Left ventricle myocardium inferior (tissue), 1 donor: ENCODE measurements at places on chromosomes 13 and 19. TPM values are rescaled to one million over a fixed set of nuclear protein-coding genes. Genes with fewer than 3 reads are reported as not detected.

RUBCNL gene
- total RNA-seq: 0.38 TPM

GRCh38 chr13:43988302-43988701, 108.6 kb downstream of the LACC1 start:
- no peak for DNase-seq

- no peak for DNase-seq
Observed at GRCh38 chr19:8511573-8512101, 2.3 kb downstream of the ZNF414 start.

- no peak for DNase-seq
Observed at GRCh38 chr13:111476197-111476596, 155.8 kb downstream of the TEX29 start.

GRCh38 chr13:95781016-95781415, 104.1 kb downstream of the DNAJC3 start:
- no peak for DNase-seq

ZNF536 gene
- total RNA-seq: 4.0 TPM

DNA sequence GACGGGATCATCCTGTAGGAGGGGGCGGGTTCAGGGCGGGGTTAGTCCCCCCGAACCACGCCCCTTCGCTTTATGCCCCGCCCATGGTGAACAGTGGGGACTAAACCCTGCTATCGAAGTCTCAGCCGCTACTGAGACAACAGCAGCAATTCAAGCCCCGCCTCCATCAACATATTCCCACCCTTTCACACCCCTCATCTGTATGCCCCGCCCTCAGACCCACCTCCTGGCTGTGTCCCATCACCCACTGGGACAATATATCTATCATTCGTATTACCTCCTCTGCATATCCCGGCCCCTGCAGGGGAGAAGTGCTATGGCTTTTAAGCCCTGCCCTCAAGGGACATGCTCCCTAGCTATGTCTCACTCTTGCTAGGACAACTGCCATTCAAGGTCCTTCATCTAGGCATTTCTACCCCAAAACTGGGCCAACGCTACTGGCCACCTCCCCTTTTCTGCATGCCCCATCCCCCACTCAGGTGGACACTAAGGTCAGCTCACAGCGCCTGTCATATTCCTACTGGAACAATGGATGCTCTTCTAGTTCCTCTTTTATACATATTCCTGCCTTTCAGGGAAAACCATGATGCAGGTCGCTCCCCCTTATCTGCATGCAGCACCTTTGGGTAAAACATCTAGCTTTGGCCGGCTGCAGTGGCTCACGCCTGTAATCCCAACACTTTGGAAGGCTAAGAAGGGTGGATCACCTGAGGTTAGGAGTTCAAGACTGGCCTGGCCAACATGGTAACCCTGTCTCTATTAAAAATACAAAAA, 11.9 kb downstream of the LRFN1 start:
- DNase-seq: no peak

DNA sequence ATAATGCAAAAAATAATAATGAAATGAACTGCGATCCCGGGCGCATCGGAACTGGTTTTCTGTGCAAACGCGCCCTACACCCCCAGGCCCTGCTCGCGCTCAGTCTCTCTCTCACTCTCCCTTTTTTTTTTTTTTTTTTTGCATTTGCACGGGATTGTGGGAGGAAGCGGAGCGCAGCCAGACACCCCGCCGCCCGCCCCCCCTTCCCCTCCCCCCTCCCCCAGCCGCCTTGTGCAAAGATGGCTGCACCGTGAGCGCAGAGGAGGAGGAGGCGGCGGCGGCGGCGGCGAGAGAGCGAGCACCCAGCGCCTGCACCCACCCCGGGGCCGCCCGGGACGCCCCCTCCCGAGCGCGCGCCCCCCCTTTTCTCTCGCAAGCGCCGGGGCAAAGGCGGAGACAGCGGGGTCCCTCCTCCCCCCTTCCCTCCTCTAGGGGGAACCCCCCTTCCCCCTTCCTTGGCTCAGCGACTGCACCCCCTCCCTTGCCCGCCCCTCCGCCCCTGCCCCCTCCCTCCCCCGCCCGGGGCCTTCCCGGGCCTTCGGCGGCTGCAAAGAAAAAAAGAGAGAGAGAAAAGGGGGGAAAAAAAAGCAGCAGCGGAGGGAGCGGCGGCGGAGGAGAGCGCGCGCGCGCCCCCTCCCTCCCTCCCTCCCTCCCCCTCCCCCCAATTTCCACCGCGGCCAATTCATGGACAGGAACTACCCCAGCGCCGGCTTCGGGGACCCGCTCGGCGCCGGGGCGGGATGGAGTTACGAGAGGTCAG, at the start of gene PRR12:
Gene PRR12 (plus strand): TSS at position 212 of the 760 bp plus-strand sequence. CDS start 473 bp downstream, at position 685.
- DNase-seq: peak; percentile 62

DNA sequence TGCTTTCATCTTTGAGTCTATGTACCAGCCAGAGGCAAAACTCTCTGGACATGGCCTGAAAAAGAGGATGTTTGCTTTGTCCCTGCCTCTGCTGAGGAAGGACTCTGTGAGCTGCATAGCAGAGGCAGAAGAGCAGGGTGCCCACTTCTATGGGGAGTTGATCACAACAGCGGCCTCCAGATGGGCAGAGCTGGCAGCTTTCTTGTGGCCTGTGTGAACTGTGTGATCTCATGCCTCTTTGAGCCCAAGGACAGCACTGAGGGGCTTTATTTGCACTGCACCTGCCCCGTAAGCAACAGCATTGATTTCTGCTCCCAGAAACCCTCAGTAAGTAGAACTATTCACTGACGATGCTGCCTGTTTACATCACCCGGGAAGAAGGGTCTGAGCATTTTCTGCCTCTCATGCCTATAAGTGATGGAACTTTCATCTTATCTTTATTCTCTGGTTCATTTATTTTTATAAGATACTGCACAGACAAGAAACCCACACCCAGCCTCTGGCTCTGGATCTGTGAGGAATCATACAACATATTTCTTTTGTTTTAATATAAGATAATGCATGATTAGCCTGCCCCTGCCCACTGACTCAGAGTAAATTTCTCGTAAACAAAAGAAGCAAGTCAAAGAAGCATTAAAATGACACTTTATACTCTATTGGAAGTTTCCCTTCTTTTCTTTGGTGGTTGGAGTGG, 244.2 kb upstream of the SOX21 start:
- no peak for DNase-seq

DNA sequence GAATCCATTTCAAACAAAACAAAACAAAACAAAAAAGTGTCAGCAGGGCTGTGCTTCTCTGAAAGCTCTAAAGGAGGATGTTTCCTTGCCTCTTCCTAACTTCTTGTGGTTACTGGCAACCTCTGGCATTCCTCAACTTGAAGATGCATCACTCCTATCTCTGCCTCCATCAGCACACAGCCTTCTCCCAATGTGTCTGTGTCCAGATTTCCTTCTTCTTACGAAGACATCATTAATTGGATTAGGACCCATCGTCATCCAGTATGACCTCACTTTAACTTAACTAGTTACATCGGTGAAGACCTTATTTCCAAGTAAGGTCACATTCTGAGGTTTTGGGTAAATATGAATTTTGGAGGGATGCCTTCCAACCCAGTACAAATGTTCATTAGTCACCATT, 33.8 kb upstream of the GTF2F2 start:
- no peak for DNase-seq

GRCh38 chr13:49210669-49211068, 9.5 kb upstream of the MLNR start:
- DNase-seq: no peak

DNA sequence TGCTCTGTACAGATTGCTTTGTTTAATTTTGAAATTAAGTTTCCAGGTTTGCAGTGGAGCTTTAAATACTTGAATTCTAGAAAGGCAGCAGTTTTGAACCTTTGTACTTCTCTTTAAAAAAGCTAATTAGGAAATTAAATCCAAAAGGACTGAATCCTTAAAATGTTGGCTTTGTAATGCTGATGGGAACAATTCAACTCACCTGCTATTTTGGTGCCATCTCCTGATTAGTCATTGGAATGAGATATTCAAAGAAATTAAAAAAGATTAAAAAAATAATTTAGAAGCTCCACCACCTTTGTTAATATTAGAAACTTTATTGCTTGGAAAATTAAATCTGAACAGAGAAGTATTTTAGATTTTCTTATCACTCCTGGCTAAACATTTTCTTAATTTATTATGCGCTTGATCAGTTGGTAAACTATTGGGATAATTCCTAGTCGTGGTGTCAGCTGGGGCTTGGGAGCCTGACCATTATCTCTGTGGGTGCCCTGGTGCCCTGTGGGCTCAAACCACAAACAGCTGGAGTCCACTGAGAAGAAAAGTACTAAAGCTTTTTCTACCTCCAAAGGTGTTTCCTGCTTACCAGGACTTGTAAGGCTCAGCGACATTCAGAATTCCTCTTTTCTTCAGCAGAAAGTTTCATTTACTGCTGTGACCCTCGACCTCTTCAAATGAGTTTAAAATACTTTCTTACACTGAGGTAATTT, 540.4 kb downstream of the DIAPH3 start:
- no peak for DNase-seq

PSG4 gene
- not detected for total RNA-seq

SLC8A2 gene
- total RNA-seq: 0.30 TPM

GRCh38 chr13:57865600-57866294, 234.2 kb downstream of the PCDH17 start:
- no peak for DNase-seq

- DNase-seq: no peak
Observed at GRCh38 chr13:36979361-36980050, 19.6 kb downstream of the ALG5 start.

GRCh38 chr13:36817996-36818803, 822 bp upstream of the RFXAP start:
- DNase-seq: no peak

- DNase-seq: no peak
Observed at GRCh38 chr19:46546194-46546896, 50.7 kb upstream of the PNMA8B start.

GRCh38 chr13:25400925-25401324, 29.2 kb downstream of the ATP8A2 start:
- DNase-seq: no peak
